AG08396 (cell line): ENCODE measurements at places on chromosomes 1 and 21.

DNA sequence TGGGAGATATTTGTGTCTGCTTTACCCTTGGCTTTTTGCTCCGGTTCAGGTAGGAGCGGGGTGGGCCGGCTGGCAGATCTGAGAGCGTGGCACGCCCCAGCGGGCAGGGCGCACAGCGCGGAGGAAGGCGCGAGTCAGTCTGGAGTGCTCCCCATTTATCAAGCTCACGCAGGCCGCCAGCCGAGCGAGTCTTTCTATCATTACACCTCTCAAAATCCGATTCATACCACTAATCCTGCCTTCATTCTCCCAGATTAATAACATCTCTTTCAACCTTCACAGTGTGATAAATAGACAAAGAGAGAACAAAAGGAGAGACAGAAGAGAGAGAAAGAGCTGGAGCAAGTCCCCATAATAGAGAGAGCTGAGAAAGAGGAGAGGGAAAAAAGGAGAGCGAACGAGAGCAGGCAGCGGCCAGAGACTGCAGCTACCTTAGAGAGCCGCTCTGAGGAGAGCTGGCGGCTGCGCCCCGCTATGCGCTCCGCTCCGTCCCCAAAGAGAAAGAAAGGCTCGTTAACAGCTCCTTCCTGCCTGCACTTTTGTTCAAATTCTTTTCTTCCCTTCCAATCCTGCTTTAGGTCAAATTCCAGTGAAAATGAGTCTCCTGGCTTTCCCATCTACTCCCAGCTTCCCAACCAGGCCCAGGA lies 48.0 kb downstream of the DMAP1 start:
- no peak for DNase-seq

DNA sequence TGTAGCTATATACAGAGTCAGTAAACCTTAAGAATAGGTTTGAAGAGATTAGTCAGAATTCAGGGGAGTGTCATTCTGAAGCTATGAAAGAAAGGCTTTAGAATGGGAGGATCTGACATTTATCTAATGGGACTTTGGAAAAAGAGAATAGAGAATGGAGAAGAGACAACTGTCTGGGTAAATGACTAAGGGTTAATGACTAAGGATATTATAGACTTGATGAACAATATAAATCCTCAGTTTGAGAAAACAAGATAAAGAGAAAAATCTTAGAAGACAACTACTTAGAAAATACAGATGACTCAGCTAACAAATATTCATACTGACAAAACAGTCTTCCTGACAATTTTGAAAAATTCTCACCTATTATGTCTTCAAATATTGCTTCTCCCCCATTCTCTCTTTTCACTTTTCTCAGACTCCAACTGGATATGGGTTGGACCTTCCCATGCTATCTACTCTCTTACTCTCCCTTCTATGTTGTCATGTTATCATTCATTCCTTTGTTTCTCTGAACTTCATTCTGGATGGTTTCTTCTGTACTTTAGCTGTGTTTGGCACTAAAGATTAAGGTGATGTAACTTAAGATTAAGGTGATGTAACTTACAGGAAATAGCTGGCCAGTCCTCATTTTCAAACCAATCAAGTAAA lies 20.4 kb downstream of the SLC16A1 start:
- no peak for DNase-seq

GRCh38 chr1:163459539-163459938 lies 137.8 kb downstream of the NUF2 start:
- no peak for DNase-seq

- no peak for DNase-seq
Observed at GRCh38 chr1:156876281-156876680, 15.6 kb downstream of the NTRK1 start.

- no peak for DNase-seq
Observed at GRCh38 chr21:46077674-46078101, 20.2 kb upstream of the COL6A2 start.

DNA sequence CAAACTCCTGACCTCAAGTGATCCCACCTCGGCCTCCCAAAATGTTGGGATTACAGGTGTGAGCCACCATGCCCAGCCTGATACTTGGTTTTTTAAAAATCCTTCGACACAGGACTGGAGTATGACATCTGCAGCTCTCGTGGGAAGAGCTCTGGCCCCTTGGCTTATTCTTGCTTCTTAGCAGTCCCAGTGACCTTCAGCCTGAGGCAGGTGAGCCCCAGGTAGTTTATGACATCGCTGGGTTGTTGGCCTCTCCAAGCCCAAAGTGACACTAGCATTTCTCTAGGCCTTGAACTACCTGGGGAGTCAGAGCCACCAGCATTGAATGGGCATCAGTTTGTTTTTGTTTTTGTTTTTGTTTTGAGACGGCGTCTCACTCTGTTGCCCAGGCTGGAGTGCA lies 15.9 kb upstream of the IFNGR2 start:
- no peak for DNase-seq

- DNase-seq: no peak
Observed at GRCh38 chr1:81690676-81691453, 109.9 kb upstream of the ADGRL2 start.

GRCh38 chr1:203692565-203693470 lies 66.2 kb downstream of the ATP2B4 start:
- peak; percentile 86 for DNase-seq

- peak; percentile 8 for DNase-seq
Observed at GRCh38 chr1:114979278-114979891, 50.2 kb upstream of the TSHB start.

GRCh38 chr1:11650331-11650991 lies 3.8 kb downstream of the FBXO2 start:
- peak; percentile 84 for DNase-seq

GRCh38 chr1:66633159-66633558 lies 99.2 kb downstream of the SGIP1 start:
- no peak for DNase-seq

DNA sequence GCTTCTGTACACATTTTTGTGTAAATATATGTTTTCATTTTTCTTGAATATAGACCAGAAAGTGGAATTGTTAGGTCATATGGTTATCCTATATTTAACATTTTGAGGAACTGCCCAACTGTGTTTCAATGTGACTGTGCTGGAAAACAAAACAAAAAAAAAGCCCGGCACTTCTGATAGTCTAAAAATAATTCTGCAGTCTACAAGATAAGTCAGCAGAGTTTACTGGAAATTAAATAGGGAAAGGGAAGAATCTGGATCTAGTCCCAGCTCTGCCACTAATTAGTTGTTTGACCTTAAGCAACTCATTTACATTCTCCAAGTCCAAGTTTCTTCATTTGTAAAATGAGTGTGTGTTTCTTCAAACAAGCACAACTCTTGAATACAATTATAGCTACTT lies 869.1 kb upstream of the B3GALT2 start:
- DNase-seq: no peak

- no peak for DNase-seq
Observed at GRCh38 chr1:227782226-227782625, 33.2 kb upstream of the PRSS38 start.

- peak; percentile 69 for DNase-seq
Observed at GRCh38 chr1:156123356-156124196, 9.1 kb downstream of the LMNA start.

GRCh38 chr1:25536124-25536523 lies 7.3 kb upstream of the LDLRAP1 start:
- no peak for DNase-seq

GRCh38 chr1:192524223-192524622 lies 51.4 kb upstream of the RGS1 start:
- DNase-seq: peak; percentile 17

GRCh38 chr1:41935226-41935625 lies 16.5 kb upstream of the HIVEP3 start:
- no peak for DNase-seq

- no peak for DNase-seq
Observed at GRCh38 chr1:93106226-93106625, 27.1 kb downstream of the MTF2 start.

GRCh38 chr21:36454093-36454531 lies 25.8 kb downstream of the CLDN14 start:
- DNase-seq: no peak

DNA sequence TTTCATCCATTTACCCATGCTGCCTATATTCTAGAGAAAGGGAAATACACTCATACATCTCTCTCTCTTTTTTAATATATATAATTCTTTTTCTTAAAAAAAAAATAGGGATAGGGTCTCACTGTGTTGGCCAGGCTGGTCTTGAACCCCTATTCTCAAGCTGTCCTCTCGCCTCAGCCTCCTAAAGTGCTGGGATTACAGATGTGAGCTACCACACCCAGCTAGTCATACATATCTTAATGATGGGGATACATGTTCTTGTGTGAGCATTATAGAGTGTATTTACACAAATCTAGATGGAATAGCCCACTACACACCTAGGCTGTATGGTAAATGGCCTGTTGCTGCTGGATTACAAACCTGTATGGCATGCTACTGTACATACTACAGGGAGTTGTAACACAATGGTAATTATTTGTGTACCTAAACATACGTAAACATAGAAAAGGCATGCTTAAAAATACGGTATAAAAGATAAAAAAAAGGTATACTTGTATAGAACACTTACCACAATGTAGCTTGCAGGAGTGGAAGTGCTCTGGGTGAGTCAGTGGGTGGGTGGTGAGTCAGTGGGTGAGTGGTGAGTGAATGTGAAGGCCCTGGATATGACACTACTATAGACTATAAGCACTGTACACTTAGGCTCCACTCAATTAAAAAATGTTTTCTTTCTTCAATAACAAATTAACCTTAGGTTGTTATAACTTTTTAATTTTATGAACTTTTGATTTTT lies 72.9 kb downstream of the IVNS1ABP start:
- peak; percentile 26 for DNase-seq

DNA sequence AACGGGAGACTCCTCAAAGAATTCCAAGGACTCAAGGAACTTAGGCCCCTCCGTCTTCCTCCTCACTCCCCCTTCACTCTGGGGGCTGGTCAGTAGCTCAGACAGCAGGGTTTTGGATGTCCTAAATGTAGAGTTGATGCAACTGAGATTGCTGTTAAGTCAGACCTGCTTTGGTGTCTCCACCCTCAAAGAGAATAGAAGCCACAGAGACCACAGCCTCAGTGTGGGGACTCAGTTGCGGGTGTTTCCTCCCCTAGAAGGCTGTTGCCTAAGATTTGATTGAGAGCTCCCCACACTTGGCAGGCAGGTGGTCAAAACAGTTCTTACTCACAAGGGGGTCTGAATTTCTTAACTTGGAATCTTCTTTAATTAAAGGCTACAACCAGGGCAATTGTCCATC lies 7.6 kb downstream of the MAN1C1 start:
- DNase-seq: no peak

DNA sequence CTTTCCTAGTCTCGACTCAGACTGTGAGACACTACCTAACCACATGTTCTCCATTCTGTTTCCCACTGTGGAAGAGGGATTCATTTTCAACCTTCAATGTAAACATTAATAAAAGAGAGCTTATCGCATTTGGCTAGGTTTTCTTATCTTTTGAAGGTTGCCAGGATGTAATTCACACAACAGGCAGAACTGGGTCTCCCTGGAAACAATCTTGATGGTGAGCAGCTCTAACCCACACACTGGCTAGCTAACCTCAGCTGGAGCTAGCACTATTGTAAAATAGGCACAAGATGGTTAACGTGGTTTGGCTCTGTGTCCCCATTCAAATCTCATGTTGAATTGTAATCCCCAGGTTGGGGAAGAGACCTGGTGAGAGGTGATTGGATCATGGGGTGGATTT lies 75.1 kb downstream of the ZSCAN20 start:
- no peak for DNase-seq

DNA sequence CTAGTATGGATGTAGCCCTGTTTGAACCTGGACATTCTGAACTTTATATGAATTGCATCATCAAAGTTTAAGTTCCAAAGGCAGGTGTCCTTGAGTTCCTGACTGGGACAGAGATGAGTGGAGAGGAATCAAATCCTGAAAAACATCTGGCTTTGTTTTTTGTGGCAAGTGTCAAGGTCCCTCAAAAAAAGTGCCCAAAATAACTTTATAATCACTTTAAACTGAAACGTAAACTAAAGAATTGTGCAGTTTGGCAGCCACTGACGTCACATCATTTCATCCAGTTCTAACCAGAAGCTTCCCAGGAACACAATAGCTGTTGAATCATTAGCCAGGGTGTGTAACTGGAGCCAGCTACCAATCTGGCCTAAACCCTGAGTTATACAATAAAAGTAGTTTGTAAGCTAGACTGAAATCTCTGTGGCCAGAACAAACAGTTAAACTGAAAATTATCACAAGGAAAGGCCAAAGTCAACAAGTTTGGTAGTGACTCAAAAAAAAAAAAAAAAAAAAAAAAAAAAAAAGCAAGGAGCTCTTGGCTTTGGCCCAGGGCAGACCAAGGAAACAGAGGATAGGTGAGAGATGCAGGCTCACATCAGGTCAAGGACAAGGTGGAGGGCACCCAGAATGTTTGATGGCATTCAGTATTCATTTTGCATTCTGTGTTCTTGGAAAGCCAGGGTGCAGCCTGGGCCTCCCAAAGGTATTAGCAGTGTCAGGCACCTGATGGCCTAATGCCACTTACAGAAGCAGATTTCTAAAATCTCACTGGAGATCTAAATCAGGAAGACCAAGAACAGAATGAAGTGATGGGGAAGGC lies 74.3 kb downstream of the TNFSF18 start:
- no peak for DNase-seq

- DNase-seq: no peak
Observed at GRCh38 chr1:97352936-97353382, 567.9 kb downstream of the DPYD start.

DNA sequence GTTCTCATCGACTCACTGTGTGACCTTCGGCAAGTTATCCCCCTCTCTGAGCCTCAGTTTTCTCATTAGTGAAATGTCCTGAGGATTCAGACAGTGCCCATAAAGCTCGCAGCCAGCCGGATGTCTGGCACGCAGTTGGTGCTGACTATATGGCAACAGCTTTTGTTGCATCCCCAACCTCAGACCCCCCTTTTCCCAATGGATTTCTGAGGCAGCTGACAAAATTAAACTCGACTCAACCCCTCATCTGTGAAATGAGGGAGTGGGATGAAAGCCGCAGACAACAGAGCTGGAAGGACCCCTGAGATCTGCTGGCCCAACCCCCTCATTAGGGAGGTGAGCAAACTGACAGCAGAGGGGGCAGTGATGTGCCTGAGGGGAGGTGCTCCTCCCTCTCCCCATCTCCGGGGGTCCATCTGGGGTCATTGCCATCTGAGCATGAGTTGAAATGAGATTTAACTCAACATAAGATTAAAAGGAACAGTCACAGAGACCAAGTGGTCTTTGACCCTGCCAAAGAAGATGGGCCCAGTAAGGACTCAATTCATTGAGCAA lies 40.4 kb downstream of the NKAIN1 start:
- DNase-seq: no peak

DNA sequence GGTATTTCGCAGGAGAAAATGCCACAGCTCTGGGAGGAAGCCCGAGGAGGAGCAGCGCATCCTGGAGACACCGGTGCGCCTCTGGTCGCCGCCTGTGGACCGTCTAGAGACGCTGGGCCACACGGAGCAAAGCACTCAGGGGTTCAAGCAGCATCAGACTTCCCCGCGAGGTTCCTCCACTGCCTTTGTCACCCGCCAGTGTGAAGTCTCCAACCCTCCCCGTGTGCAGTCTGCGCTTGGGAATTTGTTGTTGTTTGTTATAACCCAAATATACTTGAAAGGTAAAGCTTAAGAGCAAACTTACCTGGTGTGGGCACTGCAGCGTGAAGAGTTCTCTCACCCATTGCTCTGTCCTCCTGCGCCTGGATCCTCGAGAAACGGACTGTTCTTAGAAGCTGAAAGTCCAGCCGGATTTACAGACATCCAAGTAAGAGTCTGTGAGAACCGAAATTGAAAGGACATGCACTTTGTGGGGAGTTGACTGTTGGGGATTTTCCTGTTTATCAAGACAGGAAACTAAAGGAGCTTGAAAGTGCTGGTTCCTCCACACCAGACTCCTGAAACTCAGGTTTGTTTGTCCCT lies at the start of gene GBP4:
Gene GBP4 (minus strand): TSS at position 452 of the 582 bp plus-strand sequence. CDS start 108 bp downstream, at position 344.
- peak; percentile 20 for DNase-seq
